ENCODE measurements at places on chromosomes 1 and 21.

GRCh38 chr1:229032375-229032774, 238.5 kb upstream of the RAB4A start:
- H3K4me3 ChIP-seq: no peak overlapping the region
- no peaks in the 10 kb centered on the region for H3K36me3 ChIP-seq
- no peak for DNase-seq
- no peak overlapping the region for H3K27ac ChIP-seq

- no peak overlapping the region for H3K4me3 ChIP-seq
- peaks cover 30% of the 10 kb centered on the region for H3K36me3 ChIP-seq
- H3K4me1 ChIP-seq: peaks cover 15% of the 10 kb centered on the region
- no peaks in the 10 kb centered on the region for H3K27me3 ChIP-seq
- peak overlapping the region; percentile 44 for H3K27ac ChIP-seq
Measured at GRCh38 chr1:116532671-116533428, 38.0 kb downstream of the CD58 start.

GRCh38 chr1:201240171-201240570, 43.1 kb upstream of the PKP1 start:
- peaks cover 74% of the 10 kb centered on the region for H3K27me3 ChIP-seq
- H3K4me1 ChIP-seq: no peaks in the 10 kb centered on the region
- H3K36me3 ChIP-seq: no peaks in the 10 kb centered on the region
- H3K27ac ChIP-seq: no peak overlapping the region

DNA sequence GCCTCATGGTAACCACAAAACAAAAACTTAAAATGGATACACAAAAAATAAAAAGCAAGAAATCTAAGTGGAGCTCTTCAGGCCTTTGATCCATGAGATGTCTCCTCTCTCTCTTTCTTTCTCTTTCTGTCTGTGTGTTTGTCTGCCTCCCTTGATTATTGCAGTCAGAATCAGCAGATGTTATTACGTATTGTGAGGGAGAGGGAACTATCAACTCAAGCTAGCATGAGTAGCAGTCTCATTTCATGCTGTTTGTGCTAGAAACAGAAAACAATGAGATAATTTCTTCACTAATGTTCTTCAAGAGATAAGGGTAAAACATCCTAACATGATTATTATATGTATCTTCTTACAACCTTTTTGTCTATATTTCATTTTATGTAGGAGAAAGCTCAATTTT, 103.7 kb upstream of the PDC start:
- H3K27me3 ChIP-seq: no peaks in the 10 kb centered on the region
- no peaks in the 10 kb centered on the region for H3K36me3 ChIP-seq
- no peaks in the 10 kb centered on the region for H3K4me1 ChIP-seq
- no peak overlapping the region for H3K27ac ChIP-seq
- DNase-seq: no peak

DNA sequence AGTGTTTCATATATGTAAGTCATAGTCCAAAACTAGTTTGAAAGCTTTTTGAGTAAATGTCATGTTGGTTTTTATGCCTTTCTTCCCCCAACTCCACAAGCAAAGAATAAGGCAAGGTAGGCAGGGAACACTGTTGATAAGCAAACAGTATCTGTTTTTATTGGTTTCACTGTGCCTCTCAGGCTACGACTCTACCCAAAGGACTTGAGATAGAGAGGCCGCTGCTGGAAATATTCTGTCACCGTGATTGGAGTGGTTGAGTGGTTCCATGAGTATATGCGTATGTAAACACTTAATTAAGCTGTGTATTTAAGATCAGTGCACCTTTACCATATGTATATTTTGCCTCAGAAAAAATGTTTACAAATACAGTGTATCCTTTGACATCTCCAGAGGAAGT, 138.1 kb upstream of the KIF26B start:
- H3K4me1 ChIP-seq: no peaks in the 10 kb centered on the region
- H3K27ac ChIP-seq: no peak overlapping the region
- no peaks in the 10 kb centered on the region for H3K36me3 ChIP-seq
- DNase-seq: no peak
- no peak overlapping the region for H3K4me3 ChIP-seq

DNA sequence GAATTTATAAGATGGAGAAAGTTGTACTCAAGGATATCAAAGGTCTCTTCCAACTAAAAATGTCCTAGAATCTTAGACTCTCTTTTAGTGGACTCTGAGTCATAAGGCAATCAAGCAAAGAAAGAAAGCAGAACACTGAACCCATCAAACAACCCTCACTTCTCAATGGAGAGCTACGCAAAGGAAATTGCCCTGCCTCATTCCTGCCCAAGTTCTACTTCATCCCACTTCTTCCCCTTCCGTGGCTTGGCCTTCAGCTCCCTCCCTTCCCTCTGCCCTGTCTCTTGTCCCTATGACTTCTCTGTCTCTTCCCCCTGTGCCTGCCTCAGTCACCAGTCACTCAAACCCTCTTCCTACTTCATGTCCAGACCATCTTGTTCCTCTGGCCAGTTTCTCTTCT, 58.5 kb downstream of the RIMS3 start:
- no peak overlapping the region for H3K4me3 ChIP-seq
- H3K27me3 ChIP-seq: peaks cover 6% of the 10 kb centered on the region
- no peak for DNase-seq
- no peaks in the 10 kb centered on the region for H3K36me3 ChIP-seq
- no peaks in the 10 kb centered on the region for H3K4me1 ChIP-seq

DNA sequence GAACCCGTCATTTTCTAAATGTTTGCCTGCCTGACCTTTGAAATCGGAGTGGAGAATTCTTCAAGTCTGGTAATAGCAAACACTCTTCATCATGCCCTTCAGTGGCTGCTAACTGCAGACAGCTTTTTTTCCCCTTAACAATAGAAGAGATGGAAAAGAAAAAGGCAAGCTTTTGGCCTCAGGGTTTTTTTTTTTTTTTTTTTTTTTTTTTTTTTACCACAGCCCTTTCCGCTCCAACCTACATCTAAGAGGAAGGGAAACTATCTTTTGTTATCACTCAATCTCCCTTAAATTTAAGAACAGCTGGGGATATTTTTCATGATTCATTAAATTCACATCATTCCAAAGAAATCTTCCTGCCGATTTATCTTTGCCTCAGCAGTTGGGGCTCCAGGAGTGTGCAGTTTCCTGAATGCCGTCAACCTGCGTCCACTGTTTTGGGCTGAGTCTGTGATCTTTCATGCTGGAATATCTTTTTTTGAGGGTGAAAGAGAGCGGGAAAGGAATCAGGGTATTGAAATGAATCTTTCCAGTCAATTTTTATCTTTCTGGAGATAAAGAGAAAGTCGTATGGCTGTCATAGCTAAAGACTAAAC, 144.5 kb upstream of the SMYD2 start:
- no peaks in the 10 kb centered on the region for H3K36me3 ChIP-seq
- peaks cover 28% of the 10 kb centered on the region for H3K27me3 ChIP-seq
- no peak for DNase-seq
- H3K4me3 ChIP-seq: no peak overlapping the region
- H3K4me1 ChIP-seq: no peaks in the 10 kb centered on the region

DNA sequence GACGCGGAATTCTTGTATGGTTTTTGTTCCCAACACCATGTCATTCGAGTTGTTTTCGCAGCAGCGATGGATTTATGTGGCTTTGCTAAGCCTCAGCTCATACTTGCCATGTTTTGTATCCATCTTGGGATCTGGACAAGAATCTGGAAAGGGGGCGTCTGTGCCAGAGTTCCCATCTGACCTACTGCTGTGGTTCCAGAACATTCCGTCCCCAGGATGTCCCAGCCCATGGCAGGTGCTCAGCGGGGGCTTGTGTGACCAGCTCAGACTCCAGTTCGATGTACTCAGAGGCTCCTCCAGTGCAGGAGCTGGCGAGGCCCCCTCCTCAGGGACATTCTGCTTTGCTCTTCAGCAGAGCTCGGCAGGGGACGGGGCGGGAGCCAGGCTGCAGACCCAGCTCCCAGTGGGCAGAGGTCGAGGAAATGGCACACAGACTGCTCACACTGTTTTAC, 24.0 kb upstream of the ADARB1 start:
- H3K4me3 ChIP-seq: no peak overlapping the region
- peaks cover 2% of the 10 kb centered on the region for H3K36me3 ChIP-seq
- no peak for DNase-seq
- no peaks in the 10 kb centered on the region for H3K4me1 ChIP-seq
- peaks cover 66% of the 10 kb centered on the region for H3K27me3 ChIP-seq

- no peak for DNase-seq
- H3K4me1 ChIP-seq: no peaks in the 10 kb centered on the region
- H3K4me3 ChIP-seq: no peak overlapping the region
- H3K36me3 ChIP-seq: no peaks in the 10 kb centered on the region
- peaks cover 49% of the 10 kb centered on the region for H3K27me3 ChIP-seq
Measured at GRCh38 chr1:204190212-204191211, 5.8 kb downstream of the KISS1 start.

DNA sequence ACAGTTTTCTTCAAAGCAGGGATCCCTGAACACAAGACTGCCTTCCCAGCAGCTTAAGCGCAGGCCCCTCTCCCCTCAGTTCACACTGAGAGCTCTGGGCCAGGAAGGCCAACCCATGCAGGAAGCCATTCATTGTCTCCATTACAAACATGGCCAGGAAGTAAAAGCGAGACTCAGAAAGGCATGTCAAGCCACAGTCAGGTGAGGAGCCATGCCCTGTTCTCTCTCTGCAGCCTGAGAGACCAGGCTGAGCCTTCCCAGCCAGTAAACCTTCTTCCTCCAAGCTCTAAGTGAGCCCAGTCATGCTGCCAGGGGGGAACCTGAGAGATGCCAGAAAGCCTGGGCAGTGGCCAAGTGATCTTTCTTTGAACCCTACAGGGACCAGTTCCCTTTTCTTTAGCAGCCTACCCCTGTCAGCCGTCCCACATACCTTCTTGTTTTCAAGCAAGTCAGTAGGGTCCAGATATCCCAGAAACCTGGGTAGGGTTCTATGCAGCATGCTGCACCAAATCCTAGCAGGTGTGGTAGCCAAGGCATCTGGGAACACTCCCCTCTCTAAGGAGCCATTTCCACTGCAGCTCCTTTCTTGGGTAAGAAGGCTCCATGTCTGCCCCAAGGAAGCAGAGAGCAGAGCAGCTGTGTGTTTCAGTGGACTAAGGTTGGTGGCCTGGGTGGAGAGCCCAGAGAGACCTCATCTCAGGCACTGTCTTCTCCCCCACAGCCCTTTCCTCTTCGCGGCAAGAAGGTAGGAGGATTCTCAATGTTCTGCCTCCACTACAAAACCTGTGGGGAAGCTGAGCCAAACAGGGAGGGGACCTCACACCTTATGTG, 977 bp downstream of the TRAF3IP3 start:
- H3K27ac ChIP-seq: peak overlapping the region; percentile 93
- peak overlapping the region; percentile 96 for H3K4me3 ChIP-seq
- H3K4me1 ChIP-seq: peaks cover 70% of the 10 kb centered on the region
- peaks cover 35% of the 10 kb centered on the region for H3K36me3 ChIP-seq
- H3K27me3 ChIP-seq: no peaks in the 10 kb centered on the region

- no peaks in the 10 kb centered on the region for H3K4me1 ChIP-seq
- no peak overlapping the region for H3K27ac ChIP-seq
- no peak for DNase-seq
- peaks cover 2% of the 10 kb centered on the region for H3K36me3 ChIP-seq
- no peak overlapping the region for H3K4me3 ChIP-seq
- no peaks in the 10 kb centered on the region for H3K27me3 ChIP-seq
Measured at GRCh38 chr1:117682372-117682771, 76.5 kb downstream of the TENT5C start.

GRCh38 chr1:197546989-197547388, 228.3 kb downstream of the DENND1B start:
- peaks cover 10% of the 10 kb centered on the region for H3K36me3 ChIP-seq
- no peaks in the 10 kb centered on the region for H3K27me3 ChIP-seq
- H3K27ac ChIP-seq: no peak overlapping the region

GRCh38 chr1:8540261-8540941, 222.5 kb downstream of the SLC45A1 start:
- no peak overlapping the region for H3K27ac ChIP-seq
- H3K27me3 ChIP-seq: no peaks in the 10 kb centered on the region
- no peak overlapping the region for H3K4me3 ChIP-seq
- DNase-seq: no peak
- peaks cover 18% of the 10 kb centered on the region for H3K4me1 ChIP-seq

DNA sequence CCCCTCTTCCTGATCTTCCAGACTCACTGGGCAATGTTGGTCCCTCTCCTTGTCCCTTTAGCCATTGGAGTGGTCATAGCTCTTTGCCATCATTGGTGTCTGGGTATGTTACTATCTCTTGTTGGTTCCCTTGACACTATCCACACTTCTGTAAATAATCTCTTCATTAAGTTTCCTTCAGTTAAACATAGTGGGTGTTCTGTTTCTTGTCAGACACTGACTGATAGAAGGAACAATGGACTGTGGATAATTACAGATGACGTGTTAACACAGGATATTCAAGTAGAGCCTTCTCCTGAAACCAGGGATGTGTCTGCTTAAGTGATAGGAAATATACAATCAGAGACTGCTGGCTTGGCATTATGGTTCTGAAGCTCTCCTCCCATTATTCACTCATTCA, 458.3 kb upstream of the USP24 start:
- no peaks in the 10 kb centered on the region for H3K4me1 ChIP-seq
- no peak overlapping the region for H3K27ac ChIP-seq
- H3K4me3 ChIP-seq: no peak overlapping the region
- DNase-seq: no peak
- peaks cover 13% of the 10 kb centered on the region for H3K27me3 ChIP-seq

DNA sequence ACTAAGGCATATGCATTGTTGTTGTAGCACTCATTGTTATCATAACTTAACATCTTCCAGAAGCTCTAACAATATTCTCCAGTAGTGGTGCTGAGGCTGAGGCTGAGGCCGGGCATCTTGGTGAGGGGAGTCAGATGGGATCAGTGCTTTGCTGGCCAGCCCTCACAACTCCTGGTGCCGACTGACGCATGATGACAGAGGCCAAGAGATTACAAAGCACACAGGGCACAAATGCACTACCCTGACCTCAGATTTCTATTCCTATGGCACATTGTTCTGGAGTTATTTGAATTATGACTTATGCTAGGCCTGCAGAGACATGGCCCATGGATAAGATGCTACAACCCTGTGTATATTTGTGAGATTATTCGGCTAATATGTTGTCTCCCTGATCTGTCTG, 8.3 kb upstream of the IGSF5 start:
- H3K27ac ChIP-seq: no peak overlapping the region
- DNase-seq: no peak
- no peaks in the 10 kb centered on the region for H3K4me1 ChIP-seq
- no peaks in the 10 kb centered on the region for H3K27me3 ChIP-seq
- H3K4me3 ChIP-seq: no peak overlapping the region
- H3K36me3 ChIP-seq: peaks cover 2% of the 10 kb centered on the region

DNA sequence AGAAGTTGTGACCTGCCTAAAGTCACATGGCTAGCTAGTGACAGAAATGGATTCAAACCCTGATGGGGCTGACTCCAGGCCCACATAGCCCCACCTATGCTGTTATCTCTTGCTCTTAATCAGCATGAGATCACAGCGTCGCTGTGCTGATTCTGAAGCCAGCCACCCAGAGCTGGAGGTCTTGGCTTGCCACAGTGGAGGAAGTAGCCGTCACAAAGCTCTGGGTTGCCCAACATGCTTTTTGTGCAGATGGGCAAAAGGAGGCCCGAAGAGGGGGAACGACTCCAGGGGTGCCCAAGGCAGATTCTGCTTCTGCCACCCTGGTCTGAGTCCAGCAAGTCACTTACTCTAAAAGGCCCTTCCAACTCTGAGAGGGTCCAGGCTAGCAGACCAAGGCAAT, 14.7 kb upstream of the MFSD2A start:
- peaks cover 5% of the 10 kb centered on the region for H3K4me1 ChIP-seq
- H3K27ac ChIP-seq: no peak overlapping the region
- H3K36me3 ChIP-seq: no peaks in the 10 kb centered on the region
- DNase-seq: no peak
